ELR (cell line): ENCODE measurements at places on chromosomes 2 and 18.

DNA sequence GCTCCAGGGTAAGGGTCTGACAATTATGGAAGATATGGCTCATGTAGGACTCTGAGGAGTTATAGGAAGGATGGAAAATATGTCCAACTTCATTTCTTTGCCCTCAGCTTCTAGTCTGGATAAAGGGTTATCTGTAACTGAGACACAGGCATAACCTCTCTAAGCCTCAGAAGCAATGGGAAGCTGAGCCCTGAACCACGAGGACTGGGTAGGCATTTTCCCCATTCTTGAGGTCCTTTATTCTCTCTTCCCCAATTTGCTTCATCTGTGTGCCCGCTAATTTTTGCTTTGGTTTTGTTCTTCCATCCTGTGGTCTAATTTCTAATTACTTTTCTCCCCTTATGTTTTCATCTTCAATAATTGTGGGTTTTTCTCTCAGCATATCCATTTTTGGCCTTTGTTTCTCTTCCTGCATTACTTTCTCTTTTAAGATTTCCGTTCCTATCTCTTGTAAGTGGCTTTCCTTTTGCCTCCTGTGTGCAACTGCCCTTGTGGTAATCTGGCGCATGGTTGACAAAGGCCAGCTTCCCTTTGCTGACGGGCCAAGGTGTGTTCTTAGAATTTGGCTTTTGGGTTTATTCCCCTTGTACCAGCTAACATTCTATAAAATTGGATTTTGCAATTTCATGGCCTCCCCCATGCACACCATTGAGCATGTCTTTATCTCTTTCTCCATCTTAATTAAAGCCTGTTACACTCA is 343.8 kb downstream of the TXNL1 start:
- DNase-seq: no peak

GRCh38 chr18:77255426-77256105 is 5.9 kb downstream of the GALR1 start:
- no peak for DNase-seq

- peak; percentile 84 for DNase-seq
Measured at GRCh38 chr2:96960153-96960961, 26.0 kb downstream of the FAM178B start.

DNA sequence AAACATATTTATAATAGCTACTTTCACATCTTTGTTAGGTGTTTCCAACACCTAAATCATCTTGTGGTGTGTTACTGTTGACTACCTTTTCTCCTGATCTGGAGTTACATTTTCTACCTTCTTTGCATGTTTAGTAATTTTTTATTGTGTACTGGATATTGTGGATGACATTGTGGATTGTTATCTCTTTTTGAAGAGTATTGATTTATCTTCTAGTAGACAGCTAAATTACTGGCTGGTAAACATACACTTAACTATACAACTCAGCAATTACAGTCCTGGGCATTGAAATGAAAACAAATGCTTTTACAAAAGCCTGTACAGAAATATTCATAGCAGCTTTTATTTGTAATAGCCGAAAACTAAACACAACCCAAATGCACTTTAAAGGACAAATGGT is 150.8 kb downstream of the PTRHD1 start:
- DNase-seq: no peak

- DNase-seq: peak; percentile 14
Measured at GRCh38 chr2:12819721-12820120, 103.0 kb downstream of the TRIB2 start.

DNA sequence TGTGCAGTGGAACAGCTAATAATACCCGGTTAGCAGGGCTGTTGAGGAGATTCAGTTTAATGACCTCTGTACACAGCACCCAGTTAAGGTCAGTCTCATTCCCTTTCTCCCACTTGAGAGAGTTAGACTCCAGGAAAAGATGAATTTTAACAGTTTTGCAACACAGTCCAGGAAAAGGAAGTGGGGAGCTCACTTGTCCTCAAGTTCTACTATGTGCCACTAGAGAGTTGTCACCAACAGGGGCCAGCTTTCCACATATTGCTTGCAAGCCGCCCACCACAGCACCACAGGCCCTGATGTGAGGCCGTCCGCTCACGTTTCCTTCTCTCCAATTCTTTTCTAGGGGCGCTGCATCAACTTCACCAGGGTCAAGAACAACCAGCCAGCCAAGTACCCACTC is 142.1 kb downstream of the GFPT1 start:
- no peak for DNase-seq

DNA sequence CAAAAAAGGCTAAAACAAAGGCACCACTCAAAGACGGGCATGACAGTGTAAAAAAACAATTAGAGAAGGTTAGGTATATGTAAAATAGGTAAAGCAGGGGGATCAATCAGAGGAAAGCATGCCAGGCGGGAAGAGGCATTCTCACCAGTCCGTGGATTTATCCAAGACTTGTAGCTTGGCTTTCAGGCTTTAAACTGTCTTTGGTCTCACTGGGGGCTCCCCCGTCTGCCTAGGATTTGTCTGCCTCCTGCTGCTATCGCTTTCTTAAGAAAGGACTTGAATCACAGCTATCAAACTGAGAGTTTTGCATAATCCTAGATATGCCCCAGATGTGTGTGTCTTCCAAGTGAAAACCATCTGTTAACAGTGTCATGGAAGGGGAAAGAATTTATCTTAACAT is 11.1 kb upstream of the GORASP2 start:
- no peak for DNase-seq

GRCh38 chr2:196957881-196958525 is 31.5 kb upstream of the PGAP1 start:
- DNase-seq: no peak

DNA sequence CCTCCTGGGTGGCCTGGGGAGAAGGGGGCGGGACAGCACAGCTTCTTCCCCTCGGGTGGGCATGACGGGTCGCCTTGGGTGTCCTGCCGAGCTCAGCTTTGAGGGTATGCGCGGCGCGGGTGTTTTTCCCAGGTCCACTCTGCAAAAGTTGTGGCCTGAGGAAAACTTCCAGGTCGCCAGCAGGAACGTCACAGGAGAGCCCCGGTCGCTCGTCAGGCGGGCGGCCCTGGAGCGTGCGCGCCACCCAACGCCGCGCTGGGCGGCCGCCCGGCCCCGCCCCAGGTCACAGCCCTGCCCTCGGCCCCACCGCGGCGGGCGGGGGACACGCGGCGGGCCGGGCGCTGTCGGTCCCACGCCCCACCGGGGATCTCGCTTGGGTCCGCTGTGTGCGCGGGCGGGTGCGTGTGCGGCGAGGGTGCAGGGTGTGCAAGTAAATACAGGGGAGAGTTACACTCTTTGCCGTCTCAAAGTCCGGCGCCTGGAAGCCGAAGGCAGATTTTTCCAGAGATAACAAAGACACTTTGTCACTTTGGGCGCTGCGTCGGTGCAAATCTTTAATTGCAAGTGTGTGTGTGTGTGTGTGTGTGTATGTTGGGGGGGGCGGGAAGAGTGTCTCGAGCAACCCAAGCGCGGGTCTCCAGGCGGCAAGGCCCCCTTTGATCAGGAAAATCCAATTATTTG is 616 bp upstream of the SP5 start:
- DNase-seq: no peak

- no peak for DNase-seq
Measured at GRCh38 chr2:136185981-136186776, 68.2 kb upstream of the CXCR4 start.

GRCh38 chr18:70156886-70157285 is 48.6 kb downstream of the RTTN start:
- no peak for DNase-seq

DNA sequence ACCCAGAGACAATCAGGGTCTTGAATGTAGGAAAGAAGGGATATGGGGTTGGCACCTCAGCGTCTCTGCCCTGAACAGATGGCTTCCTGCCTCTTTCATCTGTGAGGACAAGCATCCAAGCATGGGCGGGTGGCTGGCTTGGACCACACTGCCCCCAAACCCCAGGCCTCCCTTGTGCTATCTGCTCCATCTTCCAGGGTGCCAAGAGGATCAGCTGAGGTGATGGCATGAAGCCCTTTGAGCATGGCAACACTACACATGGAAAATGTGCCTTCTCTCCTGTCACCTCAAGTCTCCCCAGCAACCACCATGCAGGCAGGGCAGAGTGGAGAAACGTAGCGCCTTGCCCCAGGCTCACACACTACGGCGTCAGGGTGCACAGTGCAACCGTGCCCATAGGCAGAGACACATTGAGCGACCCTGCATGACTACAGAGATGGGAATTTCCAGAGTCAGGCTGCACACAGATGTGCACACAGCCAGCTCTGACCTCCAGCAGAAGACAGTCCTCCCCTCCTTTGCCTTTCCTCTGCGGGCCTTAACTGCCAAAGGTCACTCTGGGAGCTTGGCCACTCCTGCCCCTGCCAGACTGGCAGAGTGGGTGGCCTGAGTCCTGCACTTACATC is 1.5 kb downstream of the KCNIP3 start:
- peak; percentile 49 for DNase-seq

DNA sequence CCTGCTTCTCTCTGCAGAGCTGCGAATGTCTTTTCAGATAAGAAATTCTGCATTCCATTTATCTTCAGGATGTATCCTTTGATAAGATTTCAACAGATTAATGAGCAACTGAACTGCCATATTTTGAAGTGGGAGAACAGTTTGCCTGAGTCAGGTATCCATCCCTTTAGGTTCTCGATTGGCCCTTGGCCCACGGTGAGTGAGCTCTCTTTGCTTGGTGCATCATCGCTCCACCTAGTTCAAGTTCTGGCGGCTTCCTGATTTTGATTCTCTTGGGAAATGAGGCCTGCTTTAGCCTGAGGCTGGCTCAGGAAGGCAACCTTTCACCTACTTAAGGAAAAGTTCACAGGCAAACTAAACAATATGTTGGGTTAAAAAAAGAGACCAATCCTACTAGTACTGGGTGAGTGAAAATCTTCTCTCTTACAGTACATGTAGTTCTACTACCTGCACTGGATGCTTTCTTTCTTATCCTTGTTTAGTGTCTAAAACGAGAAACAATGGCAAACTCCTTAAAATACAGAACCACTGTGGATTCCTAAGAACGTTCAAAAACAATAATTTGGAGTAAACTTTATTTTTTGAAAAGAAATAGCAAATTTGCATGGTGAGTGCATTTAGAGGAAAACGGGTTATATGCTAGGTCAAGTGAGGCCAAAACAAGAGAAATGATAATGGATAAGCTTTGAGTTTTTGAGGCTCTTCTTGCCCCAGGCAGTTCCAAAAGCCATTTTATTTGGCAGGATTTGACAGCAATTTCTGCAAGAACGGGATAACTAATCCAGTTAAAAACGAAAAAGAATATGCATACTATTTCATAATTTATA is 837 bp upstream of the ACSL3 start:
- DNase-seq: peak; percentile 82

DNA sequence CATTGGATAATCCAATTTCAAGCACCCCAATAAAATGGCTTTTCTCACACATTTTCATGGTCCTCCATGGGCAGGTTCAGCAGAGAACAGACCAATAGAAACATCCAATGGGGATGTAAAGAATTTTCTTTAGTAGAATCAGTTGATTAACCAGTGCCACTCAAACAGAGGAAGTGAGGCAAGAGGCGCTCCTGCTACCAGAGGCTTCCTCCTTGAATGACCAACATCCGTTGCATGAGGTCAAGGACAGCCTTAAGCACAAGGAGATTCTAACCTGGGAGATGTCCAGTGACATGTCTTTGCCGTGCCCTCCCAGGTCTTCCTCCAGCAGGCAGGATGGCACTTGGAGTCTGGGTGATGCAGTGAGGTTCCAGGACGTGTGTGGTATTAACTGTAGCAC is 146.6 kb downstream of the PIEZO2 start:
- DNase-seq: no peak

- DNase-seq: no peak
Measured at GRCh38 chr18:77486985-77487384, 237.3 kb downstream of the GALR1 start.

- no peak for DNase-seq
Measured at GRCh38 chr18:40387130-40387787, 1567.8 kb upstream of the PIK3C3 start.

DNA sequence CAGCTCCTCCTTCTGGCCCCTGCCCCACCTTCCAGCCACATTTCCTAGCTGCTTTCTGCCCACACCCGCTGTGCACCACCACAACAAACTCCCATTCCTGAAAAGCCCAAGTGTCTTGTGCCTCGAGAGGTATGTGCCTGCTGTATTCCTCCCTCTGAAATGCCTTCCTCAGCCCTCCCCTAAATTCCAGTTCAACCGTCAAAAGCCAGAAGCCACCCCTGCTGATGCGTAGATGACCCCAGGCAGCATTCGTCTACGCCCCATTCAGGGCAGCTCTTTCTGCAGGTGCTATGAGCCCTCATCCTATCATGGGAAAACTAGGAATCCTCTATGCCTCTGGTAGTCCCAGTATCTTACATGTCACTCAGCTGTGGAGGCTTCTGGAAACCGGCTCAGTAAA is 71.7 kb downstream of the DNMT3A start:
- no peak for DNase-seq

DNA sequence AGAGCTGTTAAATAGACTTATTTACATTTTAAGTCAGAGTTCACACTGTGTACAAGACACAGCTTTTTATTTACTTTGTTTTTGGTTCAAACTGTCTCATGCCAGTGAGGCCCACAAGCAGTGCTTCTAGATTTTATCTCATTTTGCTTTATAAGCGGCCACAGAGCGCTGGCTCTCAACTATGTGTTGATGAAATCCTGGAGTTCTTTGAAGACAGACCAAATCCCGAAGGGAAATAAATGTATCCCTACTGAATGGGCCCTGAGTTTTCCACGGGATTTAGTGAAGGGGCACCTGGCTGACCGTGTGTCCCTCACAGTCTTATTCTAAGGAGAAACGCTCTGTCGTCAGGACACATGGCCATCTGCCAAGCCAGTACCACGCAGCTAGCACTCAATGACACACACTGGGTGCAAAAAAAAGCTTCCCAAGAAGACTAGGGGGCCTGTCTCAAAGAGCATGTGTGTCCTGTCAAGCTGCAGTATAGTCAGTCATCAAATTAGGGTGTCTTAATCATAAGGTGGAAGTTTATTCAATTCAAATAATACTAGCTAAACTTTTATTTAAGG is 23.4 kb downstream of the LYPD1 start:
- no peak for DNase-seq

DNA sequence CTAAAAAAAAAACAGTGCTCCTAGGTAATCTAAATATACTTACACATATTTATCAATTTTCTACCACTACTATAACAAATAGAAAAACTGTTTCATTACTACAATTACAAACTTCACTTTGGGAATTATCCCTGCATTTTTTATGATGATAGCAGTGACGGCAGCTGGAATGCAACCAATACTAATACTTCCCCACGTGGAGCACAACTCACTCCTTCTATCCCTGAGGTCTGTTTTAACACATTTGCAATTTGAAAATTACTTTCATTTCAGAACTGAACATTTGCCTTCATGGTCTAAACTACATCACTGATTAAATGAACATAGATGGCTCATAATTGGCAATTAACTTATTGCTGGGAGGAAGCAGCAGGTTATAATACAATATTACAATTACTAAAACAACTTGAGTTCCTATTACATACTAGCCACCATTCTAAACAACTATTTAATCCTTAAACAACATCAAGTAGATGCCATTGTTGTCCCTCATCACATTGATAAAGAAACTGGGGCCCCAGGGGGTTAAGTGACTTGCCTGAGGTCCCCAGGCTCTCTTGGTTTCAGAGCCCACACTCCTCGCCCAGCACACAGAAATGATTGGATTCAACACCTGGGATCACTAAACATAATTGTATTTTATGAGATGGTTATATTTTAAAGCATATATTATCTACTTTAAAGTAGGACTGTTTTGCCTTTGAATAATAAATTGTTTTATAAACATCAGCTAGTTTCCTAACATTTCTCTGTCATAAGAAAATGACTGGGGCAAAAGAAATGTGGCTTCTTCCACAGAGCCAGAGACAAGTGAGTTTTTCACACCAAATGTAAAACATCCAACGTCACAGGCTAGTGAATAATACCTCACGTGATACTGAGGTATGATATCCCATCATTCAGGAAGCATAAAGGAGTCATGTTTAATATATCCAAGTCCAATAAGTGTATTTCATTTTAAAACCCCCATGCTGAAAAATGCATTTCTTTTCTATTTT is 6.2 kb downstream of the COLEC12 start:
- DNase-seq: peak; percentile 91
